Endothelial cell (in vitro differentiated cells): ENCODE measurements at places on chromosomes 6 and 20. TPM values are rescaled to one million over a fixed set of nuclear protein-coding genes. Genes with fewer than 3 reads are reported as not detected.
A peak's percentile ranks its signal among the peaks of the same experiment; 100 is the strongest.

- H3K4me3 ChIP-seq = no peak overlapping the region
- peaks cover 2% of the 10 kb centered on the region for H3K4me1 ChIP-seq
- H3K36me3 ChIP-seq = no peaks in the 10 kb centered on the region
- H3K27me3 ChIP-seq = peaks cover 4% of the 10 kb centered on the region
Observed at GRCh38 chr6:106979435-106979884, 4.9 kb upstream of the CD24 start.

DNA sequence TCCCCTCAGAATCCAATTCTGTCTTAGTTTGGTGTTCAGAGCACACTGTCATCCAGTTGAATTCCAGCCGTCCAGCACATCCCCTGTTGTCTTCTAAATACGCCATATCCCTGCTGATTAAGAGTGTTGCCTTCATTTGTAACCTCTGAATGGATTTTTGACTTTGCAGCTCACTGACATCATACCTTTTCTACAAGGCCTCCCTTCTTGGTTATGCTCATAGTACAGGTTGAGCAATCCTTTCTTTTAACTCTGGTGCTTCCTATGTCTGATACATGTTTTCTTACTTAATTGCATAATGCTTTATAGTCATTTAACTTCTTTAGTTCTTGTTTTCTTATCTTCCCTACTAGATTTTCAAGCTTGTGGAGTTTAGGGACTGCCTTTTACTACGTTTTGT, 36.4 kb downstream of the XRN2 start:
- peaks cover 36% of the 10 kb centered on the region for H3K36me3 ChIP-seq
- DNase-seq = no peak
- H3K27me3 ChIP-seq = no peaks in the 10 kb centered on the region
- peak overlapping the region; percentile 5 for H3K4me3 ChIP-seq
- no peak overlapping the region for H3K27ac ChIP-seq
- no peaks in the 10 kb centered on the region for H3K4me1 ChIP-seq

The ID1 gene
- 85.2 TPM for total RNA-seq

- DNase-seq = no peak
- H3K4me3 ChIP-seq = no peak overlapping the region
- peaks cover 25% of the 10 kb centered on the region for H3K4me1 ChIP-seq
- no peak overlapping the region for H3K27ac ChIP-seq
Observed at GRCh38 chr6:107493158-107494057, 3.5 kb downstream of the SOBP start.

The CUL7 gene
- 42.2 TPM for total RNA-seq
